Cardiac atrium fibroblast (primary cell): ENCODE measurements at places on chromosomes 2 and 18. TPM values are rescaled to one million over a fixed set of nuclear protein-coding genes. Genes with fewer than 3 reads are reported as not detected.

SP140 gene
- total RNA-seq, result not detected in 2 replicates

MYOM1 gene
- total RNA-seq, result under 0.01 and 0.16 TPM in 2 replicates

HOXD12 gene
- not detected in 2 replicates for total RNA-seq

G6PC2 gene
- not detected in 2 replicates for total RNA-seq

LYPD1 gene
- 0.72 and 1.1 TPM in 2 replicates for total RNA-seq

MATN3 gene
- total RNA-seq, result 0.49 and 3.2 TPM in 2 replicates

PLCD4 gene
- total RNA-seq, result 0.49 and 1.3 TPM in 2 replicates

SLC5A7 gene
- not detected in 2 replicates for total RNA-seq

GKN2 gene
- total RNA-seq, result not detected in 2 replicates
